ENCODE measurements at places on chromosomes 4 and X.
A peak's percentile ranks its signal among the peaks of the same experiment; 100 is the strongest.

DNA sequence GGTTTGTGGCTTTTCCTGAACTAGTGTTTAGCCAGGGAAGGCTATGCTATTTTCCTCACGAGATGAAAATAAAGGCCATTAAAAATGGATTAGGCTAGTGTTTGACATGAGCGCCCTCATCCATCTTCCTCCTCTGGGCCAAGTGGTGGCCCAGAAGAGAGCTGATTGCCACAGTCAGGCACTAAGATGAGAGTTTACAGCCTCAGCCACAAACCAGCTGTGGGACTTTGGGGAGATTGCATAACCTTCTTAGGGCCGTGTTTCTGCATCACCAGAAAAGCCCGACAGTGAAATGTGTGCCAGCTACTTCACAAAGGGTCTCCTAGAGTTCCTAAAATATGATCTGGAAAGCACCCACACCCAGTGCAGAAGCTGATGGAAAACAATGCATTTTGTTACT is 42.3 kb upstream of the LNX1 start:
- DNase-seq, result peak; percentile 45

- DNase-seq, result no peak
Measured at GRCh38 chr4:158998624-158999023, 104.3 kb upstream of the RAPGEF2 start.

DNA sequence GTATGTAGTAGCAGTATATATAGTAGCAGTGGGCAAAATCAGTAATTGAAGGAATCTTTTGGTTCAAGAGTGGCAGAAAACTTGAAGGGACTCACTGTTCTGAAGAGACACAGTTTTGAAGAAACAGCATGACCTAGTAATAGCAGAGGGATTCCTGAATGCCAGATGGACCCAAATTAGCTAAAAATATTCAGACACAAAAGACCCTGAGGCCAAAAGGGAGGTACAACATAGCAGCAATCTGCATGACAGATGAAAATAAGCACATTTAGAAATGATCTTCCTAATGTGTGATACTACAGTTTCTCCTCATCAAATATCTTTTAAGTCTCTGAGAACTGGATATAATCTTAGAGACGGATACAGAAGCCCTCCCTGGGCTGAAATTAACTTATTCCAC is 536.6 kb downstream of the PPARGC1A start:
- no peak for DNase-seq

DNA sequence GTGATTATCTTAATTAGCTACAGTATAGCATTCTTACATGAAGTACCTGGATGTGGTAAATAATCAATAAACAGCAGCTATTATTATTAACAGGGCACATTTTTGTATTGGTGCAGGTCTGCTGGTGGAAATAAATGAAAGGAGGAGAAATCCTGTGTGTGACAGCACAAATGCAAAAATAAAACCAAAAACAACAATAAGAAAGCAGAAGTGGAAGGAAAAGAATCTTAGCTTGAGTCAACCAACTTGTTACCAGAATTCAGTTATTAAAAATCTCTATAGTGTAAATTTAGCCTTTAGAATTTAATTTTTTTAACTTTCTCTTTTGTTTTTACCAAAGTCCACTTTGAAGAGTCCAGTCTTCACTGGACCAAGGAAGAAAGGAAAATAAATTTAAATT is 63.1 kb upstream of the LSM6 start:
- peak; percentile 41 for DNase-seq

DNA sequence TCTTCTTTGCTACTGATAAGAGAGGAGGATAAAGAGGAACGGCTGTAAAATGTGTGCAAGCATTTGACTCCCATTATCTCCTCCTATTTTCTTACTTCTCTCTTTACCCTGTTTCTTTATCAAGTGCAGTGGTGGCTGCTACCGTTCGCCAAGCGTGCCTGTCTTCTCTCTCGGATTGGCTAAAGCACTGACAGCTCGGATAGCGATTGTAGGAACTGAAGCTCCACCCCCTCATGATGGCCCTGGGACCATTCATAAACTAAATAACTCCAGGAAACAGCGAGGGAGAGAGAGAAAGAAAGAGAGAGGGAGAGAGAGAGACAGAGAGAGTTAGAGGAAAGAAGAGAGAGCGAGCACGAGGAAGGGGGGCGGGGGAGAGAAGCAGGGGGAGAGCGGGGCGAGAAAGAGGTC is 305 bp upstream of the MAB21L2 start:
- no peak for DNase-seq

DNA sequence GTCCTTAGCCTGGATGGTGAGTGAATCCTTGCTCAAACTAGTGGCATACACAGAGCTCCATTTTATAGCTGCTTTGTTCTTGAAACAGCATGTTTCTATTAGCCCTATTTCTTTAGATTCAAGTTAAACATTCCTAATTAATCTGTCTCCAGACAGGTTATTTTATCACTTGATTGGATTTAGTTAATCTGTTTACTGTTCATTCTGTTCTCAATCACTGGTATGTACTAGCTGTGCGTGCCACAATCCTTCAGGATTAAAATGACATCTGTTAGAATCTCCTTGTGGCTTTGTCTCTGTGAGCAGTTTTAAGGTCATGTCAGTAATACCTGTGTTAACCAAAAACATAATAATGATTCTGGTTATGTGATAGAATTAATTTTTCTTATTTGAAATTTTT is 36.5 kb downstream of the PTPN13 start:
- no peak for DNase-seq

- DNase-seq, result no peak
Measured at GRCh38 chr4:74447636-74448233, 2.8 kb downstream of the AREG start.

GRCh38 chr4:67035501-67035900 is 509.8 kb downstream of the CENPC start:
- no peak for DNase-seq

DNA sequence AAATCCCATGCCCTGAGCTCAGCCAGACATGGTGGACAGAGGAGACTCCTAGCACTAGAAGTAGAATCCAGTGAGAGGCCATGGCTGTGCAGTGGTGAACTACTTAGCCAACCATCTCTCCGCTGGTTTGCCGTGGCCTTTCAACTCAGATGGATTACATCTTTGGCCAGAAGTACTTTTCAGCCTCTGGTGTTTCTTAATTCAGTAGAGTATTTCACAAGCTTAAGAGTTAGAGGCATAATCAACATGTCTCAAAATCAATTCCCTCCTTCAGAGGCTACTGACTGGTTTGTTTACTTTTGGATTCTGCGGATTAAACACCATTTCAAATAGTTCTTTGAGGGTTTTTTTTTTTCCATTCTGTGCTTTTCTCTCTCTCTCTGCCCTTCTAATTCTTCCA is 91.1 kb upstream of the PGRMC2 start:
- DNase-seq, result no peak

GRCh38 chr4:71841336-71841735 is 57.5 kb upstream of the GC start:
- no peak for DNase-seq

- DNase-seq, result no peak
Measured at GRCh38 chrX:35339796-35340195, 397.2 kb downstream of the FAM47B start.

DNA sequence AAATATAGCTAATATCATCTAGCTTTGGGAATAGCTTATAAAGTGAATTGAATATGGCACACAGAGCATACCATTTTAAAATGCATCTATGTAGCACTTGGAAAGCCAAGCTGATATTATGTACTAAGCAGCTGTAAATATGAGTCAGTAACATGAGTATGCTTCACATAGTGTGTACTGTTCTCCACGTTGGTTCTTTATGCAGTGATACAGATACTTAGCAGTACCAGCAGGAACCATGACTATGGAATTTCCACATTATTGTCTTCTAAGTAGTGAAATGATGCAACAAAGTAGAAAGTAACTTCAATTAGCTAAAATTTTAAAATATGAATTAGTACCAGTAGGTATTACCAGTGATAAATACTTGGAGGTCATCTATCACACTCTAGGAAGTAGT is 320.1 kb downstream of the BMPR1B start:
- no peak for DNase-seq

GRCh38 chr4:137029026-137029425 is 503.3 kb downstream of the PCDH18 start:
- no peak for DNase-seq

GRCh38 chr4:185192059-185192458 is 11.7 kb downstream of the CFAP97 start:
- no peak for DNase-seq

DNA sequence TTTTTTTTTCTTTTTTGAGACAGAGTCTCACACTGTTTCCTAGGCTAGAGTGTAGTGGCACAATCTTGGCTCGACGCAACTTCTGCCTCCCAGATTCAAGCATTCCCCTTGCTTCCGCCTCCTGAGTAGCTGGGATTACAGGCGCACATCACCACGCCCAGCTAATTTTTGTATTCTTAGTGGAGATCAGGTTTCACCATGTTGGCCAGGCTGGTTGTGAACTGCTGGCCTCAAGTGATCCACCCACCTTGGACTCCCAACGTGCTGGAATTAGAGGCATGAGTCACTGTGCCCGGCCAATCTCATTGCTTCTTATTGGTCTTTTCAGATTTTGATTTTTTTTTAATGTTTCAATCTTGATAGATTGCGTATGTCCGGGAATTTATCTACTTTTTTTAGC is 124.4 kb downstream of the NBDY start:
- no peak for DNase-seq

- no peak for DNase-seq
Measured at GRCh38 chrX:39476604-39477021, 621.1 kb downstream of the BCOR start.

GRCh38 chr4:129622566-129622965 is 526.6 kb downstream of the C4orf33 start:
- no peak for DNase-seq

GRCh38 chr4:7843831-7844593 is 95.6 kb downstream of the AFAP1 start:
- DNase-seq, result peak; percentile 21

DNA sequence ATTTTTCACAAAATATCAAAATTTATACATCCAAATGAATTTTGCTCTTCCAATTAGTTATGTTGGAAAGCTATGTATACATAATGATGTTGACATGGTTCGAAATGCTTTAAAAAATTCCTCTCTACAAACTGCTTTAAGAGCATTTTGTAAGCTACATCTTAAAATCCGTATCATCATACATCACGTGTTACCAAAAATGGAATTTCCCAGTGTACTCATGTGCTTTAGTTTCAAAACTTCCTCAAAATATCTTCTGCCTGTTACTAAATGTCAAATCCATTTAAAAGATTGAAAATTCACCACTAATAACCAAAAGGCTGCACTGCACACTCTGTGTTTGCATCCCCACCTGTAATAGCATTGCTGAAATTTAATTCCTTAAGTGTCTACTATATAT is 87.9 kb downstream of the WDFY3 start:
- DNase-seq, result peak; percentile 91

- no peak for DNase-seq
Measured at GRCh38 chr4:135256111-135256510, 1054.5 kb upstream of the PABPC4L start.

- peak; percentile 1 for DNase-seq
Measured at GRCh38 chrX:111100191-111100590, 4.2 kb downstream of the PAK3 start.

Data from CD14-positive monocyte (primary cell).